ENCODE measurements at places on chromosomes 3 and 15.
A peak's percentile ranks its signal among the peaks of the same experiment; 100 is the strongest.

GRCh38 chr3:105430455-105430854, 63.7 kb downstream of the ALCAM start:
- DNase-seq, result no peak

GRCh38 chr15:51726302-51727073, 11.0 kb downstream of the LYSMD2 start:
- DNase-seq, result peak; percentile 40

GRCh38 chr15:62711691-62712454, 330.7 kb upstream of the TPM1 start:
- DNase-seq, result no peak

DNA sequence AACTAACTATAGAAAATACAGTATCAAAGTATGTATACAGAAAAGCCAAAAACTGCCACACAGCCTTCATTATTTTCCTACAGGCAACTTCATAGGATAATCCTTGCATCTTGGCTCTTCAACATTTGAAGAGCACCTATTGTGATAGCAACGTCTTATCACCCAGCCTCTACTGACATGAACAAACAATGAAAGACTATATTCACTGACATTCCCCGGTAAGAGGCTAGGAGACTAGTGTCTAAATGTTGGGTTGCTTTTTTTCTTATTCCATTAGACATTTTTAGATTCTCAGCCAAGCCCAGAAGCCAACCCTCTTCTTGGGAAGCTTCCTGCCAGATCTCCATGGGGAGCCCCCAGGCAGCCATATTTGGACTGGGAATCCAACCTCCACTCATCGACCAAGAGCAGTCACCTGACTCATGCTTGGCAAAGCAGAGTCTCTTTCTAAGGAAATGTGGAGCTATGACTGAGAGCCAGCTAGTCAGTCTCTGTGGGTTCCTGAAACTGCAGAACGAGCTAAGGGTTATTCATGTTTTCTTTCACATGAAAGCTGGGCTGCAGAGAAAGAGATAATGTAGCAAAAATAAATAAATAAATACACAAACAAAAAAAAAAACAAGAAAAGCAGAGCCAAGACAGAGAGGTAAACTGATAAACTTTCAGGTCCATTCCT, 227.5 kb downstream of the MAGI1 start:
- no peak for DNase-seq

GRCh38 chr3:49534581-49535441, 19.5 kb upstream of the BSN start:
- DNase-seq, result no peak

GRCh38 chr3:101169516-101169915, 150.9 kb downstream of the IMPG2 start:
- no peak for DNase-seq

- no peak for DNase-seq
These were observed 241.6 kb upstream of the COL8A1 start for GRCh38 chr3:99396651-99397275.

DNA sequence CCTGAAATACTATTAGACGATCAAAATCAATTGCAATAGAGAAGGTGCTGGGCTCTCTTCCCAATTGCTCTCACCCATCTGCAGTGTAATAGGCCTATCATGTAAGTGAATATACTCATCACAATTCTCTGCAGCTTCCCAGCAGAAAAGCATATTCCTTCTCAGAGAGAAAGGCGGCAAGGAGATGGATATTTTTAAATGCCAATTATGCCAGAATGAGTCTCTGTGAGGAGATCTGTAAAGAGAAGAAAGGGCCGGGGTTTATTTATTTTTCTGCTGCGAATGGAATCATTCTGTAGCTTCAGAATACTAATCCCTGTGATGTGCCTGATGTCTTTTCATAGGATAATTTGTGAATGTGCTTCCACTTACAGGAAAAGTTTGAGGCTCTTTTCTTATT, 112.0 kb downstream of the APBA2 start:
- DNase-seq, result no peak

DNA sequence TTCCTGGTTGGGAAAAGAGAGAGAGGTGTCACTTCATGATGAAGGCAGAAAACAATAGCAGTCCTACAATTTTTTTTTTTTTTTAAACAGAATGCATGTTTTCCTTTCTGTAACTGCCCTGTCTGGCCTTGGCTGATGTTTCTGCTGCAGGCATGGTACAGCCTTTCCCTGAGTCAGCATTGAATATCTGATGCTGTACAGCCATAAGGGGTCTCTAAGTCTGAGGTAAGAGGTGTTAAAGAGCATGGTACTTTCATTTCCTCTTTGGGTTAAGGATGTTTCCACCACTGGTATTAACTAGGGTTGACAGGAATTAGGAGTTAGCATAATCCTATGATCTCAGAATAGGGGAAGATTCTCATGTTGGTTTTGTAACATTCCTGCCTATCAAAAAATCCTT, 147.4 kb downstream of the CHST2 start:
- DNase-seq, result no peak

All from erythroblast (primary cell).